Esophagus squamous epithelium (tissue), 5 donors: ENCODE measurements at places on chromosomes 3 and 15.

DNA sequence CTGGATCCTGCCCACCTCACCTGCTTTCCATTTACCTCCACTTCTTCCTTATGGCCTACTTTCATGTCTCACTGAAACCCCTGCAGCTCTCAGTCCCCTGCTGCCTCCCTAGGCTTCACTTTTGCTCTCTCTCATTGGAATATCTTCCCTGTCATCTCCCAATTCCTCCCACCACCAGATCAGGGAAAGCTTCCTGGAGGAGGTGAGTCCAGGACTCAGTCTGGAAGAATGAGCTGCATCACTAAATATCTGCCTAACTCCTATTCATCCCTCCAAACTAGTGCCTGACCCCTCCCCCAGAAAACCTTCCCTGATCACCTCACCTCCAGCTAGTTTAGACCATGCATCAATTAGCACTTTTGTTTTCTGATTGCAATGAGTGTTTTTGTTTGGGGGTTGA lies 37.1 kb downstream of the MRPL46 start:
- DNase-seq = no peak

DNA sequence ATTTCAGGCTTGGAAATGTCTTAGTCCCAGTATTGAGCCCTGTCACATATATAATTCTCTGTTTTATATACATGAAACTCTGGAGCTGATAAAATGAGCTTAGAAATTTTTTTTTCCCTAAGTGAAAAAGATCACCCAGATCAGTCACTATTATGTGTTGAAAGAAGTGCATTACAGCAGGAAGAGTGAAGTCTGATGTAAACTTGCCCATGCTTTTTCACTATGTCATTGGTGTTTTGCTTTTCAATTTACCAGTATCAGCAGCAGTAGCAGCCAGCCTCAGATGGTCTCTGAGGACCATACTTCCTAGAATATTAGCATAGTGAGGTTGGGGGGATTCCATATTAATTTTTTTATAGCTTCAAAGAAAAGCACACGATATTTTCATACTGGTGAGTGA lies 255.6 kb upstream of the KCNH8 start:
- DNase-seq = no peak

DNA sequence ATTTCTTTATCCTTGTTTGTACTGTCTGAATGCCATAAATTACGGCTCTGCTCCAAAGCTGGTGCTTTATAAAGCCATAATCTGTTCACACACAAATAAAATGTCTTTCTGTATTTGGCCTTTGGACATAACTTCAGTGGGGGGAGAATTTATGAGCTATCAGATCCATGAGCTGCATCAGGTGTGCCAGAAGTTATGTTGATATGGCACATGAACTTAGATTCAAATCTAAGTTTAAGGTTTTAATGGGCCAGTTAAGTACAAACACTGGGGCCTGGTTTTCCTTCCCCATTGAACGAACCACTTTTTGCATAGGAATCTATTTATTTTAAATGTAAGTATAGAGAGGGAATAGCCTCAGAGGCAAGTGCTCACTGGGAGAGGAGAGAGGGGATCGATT lies 239.9 kb downstream of the NFKBIZ start:
- no peak for DNase-seq

DNA sequence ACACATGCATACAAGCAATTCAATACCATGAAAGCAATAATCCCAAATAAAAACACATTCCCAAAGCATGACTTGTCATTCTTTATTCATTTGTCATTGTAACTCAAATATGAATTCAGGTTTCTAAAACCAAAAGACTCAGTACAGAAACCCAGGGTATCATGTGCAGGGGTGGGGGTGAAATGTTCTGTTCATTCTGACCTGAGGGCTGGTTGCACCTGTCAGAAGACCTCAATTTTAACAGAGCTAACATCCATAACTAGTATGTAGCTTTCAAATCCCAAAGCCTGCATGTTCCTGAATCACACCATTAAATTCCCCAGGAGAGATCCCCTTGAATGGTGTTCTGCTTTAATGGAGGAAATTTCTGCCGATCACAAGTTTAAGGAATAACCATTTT lies 738.7 kb downstream of the MCTP2 start:
- DNase-seq = no peak

DNA sequence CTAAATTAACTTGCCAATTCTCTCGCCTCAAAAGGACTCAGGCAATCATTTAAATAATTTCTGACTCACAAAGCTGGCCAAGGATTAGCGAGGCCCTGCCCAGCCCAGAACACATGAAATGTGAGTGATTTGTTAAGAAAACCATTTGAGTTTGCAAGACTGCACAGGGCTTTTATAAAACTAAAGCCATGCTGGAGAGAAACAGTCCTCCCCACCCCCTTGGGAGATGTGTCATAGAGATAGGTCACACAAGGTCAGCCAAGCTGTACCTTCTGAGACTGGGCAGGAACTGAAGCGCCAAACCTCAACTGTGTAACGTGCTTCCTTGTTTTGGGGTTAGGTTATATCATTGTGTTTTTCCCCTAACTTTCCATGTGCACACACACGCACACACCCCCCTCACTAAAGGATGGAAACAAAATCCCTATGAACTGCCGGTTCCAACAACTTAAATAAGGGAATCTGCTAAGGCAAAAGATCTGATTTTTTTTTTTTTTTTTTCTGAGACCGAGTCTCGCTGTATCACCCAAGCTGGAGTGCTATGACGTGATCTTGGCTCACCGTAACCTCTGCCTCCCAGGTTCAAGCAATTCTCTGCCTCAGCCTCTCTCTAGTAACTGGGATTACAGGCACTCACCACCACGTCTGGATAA lies 8.1 kb downstream of the SPATA12 start:
- DNase-seq = peak; percentile 18

DNA sequence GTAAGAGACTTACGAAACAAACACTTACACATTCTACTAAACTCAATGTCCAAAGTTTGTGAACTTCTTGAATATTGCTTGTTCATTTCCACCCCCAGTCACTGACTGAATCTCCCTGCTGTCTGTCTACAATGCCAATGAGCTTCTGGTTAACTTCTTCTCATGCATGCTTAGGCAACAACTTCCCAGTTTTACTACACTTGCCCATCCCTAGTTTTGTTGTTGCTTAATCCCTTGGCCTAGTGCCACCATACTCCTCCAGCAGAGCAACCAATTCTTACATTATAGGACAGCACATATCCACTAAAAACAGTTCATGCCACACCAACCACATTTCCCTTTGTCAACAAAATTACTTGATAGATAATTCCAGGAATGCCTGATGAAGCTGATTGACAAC lies 40.9 kb upstream of the CCR2 start:
- DNase-seq = no peak

GRCh38 chr3:184599143-184599542 lies 37.6 kb downstream of the EPHB3 start:
- no peak for DNase-seq

- no peak for DNase-seq
These were observed 103.5 kb upstream of the AKAP13 start for GRCh38 chr15:85276921-85277320.

- no peak for DNase-seq
These were observed 28.6 kb downstream of the AP3S2 start for GRCh38 chr15:89864958-89865739.

- no peak for DNase-seq
These were observed 476 bp downstream of the IP6K2 start for GRCh38 chr3:48716508-48716981.

- no peak for DNase-seq
These were observed 1.9 kb upstream of the ARL6IP5 start for GRCh38 chr3:69082805-69083204.

GRCh38 chr3:169305460-169305859 lies 358.1 kb downstream of the MECOM start:
- DNase-seq = no peak

- DNase-seq = no peak
These were observed 51.2 kb upstream of the PCSK6 start for GRCh38 chr15:101540480-101541239.

GRCh38 chr3:101036213-101036618 lies 43.0 kb upstream of the ABI3BP start:
- no peak for DNase-seq

- DNase-seq = no peak
These were observed 21.9 kb downstream of the ABTB1 start for GRCh38 chr3:127694467-127695215.

GRCh38 chr3:2976212-2976611 lies 134.0 kb downstream of the IL5RA start:
- DNase-seq = no peak

GRCh38 chr15:57548351-57548750 lies 43.4 kb upstream of the MYZAP start:
- DNase-seq = no peak

- no peak for DNase-seq
These were observed 453.9 kb downstream of the LPP start for GRCh38 chr3:188607805-188608315.

DNA sequence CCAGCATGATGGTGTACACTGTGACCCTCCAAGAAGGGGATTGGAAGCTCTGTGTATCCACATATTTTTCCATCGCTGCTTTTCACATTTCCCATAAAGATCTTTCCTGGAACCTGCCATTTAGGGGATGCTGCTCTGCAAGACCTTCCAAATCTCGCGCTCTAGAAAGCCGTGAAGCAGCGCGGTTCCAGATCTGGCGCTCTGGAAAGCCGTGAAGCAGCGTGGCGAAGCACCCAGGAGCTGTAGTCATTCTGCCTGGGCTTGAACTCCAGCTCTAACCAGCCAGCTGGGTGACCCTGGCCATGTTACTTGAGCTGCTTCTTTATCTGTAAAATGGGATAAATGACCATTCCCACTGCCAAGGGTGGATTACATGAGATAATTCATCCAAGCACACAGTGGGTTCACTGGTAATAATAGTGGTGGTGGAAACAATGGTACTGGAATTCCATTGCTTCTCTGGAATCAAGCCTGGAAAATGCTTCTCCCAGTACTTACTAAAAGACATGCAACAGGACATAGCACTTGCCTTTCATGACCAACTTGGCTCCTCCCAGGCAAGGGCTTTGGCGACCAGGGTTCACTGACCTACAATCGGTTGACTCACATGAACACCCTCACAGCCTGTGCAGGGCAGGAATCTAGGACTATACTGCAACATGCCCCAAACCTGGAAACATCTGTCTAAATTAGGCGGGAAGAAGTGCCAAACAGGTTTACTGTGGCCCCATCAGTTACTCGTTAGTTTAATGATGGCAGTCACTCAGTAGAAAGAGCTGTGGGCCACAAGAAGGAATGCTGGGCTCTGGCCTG lies 70.7 kb downstream of the XXYLT1 start:
- DNase-seq = no peak

- no peak for DNase-seq
These were observed 18.1 kb upstream of the PTPN23 start for GRCh38 chr3:47362701-47363100.

GRCh38 chr3:161348796-161349400 lies 22.4 kb downstream of the SPTSSB start:
- no peak for DNase-seq

- DNase-seq = no peak
These were observed 452 bp downstream of the TMEM158 start for GRCh38 chr3:45225465-45226205.

DNA sequence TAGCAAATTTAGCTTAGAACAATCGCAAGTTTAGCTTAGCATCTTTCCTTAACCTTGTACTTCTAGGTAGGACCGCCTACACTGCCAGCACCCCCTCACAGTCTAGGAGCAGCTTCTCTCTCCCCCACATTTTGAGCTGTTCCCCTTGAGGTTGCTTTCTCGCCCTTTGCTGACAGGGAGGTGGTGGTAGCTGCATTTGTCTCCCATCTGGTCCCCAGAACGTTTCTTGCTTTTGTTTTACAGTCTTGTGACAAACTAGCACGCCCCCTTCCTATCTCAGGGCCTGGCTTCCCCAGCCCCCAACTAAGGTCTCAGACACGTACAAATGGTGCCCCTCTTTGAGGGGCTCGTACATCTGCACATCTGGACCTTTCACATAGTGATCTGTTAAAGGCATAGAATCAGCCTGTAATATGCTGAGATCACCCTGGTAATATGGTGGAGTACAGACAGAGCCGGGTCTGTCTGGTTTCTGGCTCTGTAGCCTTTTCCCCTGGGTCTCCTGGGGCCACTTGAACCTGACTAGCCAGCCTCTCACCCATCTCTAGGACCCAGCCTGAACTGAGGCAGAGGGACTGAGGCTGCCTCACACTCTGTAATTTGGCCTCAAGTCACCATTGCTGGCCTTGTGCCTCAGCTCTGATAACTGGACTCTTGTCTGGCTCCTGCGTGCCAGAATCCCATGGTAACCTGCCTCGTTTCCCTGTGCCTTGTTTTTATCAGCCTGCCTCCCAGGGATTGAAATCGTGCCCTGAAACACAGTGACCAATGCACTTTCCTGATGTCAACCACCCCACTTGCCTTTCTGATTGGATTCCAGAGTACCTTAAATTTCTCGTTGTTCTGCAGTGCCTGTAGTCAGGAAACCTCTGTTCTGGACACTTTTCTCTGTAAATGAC lies 27.7 kb downstream of the CRTC3 start:
- no peak for DNase-seq

- DNase-seq = no peak
These were observed 99.6 kb downstream of the ABI3BP start for GRCh38 chr3:100893590-100893989.

GRCh38 chr3:99902091-99902490 lies 84.4 kb downstream of the CMSS1 start:
- no peak for DNase-seq

- no peak for DNase-seq
These were observed 294.5 kb downstream of the NAALADL2 start for GRCh38 chr3:175153595-175153994.

GRCh38 chr3:105353485-105354161 lies 13.1 kb upstream of the ALCAM start:
- no peak for DNase-seq

GRCh38 chr15:47184003-47184907 lies 533.0 kb upstream of the SEMA6D start:
- DNase-seq = no peak

GRCh38 chr15:87967951-87968350 lies 288.6 kb downstream of the NTRK3 start:
- DNase-seq = no peak

GRCh38 chr15:37100966-37101215 lies 542 bp upstream of the MEIS2 start:
- no peak for DNase-seq

GRCh38 chr15:39290711-39291435 lies 290.0 kb upstream of the THBS1 start:
- DNase-seq = no peak

DNA sequence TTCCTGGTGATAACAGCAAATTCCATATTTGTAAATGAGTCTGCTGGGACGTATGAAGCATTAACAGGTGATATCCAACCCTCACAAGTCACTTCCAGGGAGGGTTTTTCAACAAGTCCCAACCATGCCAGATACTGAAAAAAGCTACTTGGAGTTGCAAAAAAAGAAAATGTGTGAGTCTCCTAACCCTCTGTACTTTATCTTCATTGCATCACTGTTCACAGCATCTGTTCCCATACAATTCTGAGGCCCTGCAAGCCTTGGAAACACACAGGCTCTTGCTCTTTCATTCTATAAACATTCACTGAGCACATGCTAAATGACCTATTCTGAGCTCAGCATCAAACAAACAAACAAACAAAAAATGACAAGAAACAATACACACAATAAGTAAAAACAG lies 120.8 kb downstream of the RFTN1 start:
- no peak for DNase-seq

GRCh38 chr15:49064281-49064653 lies 18.0 kb upstream of the SECISBP2L start:
- DNase-seq = no peak
